ENCODE measurements at places on chromosomes 1 and 21.

- no peak for DNase-seq
These were observed 16.7 kb upstream of the WASF2 start for GRCh38 chr1:27506703-27507102.

- no peak for DNase-seq
These were observed 17.7 kb downstream of the FCRL3 start for GRCh38 chr1:157682710-157683437.

GRCh38 chr1:234618737-234619049 lies 8.7 kb upstream of the IRF2BP2 start:
- DNase-seq: no peak

DNA sequence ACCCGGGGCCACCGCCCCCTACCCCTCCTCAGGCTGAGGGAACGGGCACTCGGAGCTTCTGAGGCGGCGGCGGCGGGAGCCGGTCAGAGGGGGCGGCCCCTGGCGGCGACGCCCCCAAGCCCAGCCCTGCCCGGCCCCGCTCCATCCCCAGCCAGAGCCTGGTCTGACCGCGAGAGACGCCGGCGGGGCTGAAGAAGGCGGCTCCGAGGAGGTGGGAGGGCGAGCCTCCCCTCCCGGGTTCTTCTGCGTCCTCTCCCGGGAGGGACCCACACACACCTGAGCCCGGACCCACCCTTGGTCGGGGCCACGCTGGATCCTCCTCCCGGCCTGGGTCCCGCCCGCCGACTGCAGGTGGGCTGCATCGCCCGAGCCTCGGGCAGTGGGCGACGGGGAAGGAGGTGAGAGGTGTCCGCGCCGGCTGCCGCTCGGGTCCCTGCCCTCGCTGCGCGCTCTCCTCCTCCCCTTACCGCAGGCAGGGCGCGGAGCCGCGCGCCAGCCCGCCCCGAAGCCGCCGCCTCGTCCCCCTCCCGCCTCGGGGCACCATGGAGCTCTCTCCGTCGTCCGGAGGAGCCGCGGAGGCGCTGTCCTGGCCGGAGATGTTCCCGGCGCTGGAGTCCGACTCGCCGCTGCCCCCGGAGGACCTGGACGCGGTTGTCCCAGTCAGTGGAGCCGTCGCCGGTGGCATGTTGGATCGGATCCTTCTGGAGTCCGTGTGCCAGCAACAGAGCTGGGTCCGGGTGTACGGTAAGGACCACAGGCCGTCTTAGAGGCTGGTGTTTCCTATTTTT lies at the start of gene RASAL2:
Gene RASAL2, plus strand, starts transcription at position 154 of the 788 bp plus-strand sequence. Its CDS starts 389 bp downstream, at position 543.
- peak; percentile 66 for DNase-seq

- DNase-seq: no peak
These were observed 18.0 kb downstream of the RNF223 start for GRCh38 chr1:1055841-1056736.

- no peak for DNase-seq
These were observed 53.8 kb downstream of the PLA2G4A start for GRCh38 chr1:186882372-186883134.

DNA sequence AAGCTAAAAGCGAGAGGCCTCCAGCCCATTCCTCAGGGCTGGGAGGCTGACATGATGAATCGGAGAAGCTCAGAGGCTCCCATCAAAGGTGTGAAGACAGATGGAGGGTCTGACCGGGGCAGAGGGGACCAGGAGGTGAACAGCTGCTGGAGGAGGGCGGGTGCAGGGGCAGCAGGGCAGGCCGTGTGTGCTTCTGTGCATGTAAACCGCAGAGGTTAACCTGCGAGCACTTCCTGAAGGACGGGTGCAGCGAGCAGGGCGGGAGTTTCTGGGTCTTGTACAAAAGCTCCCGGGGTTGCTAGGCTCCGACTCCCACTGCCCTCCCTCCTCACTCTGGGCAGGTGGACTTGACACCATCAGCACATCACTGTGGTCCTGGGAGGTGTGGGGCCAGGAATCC lies 75.2 kb downstream of the PAX7 start:
- no peak for DNase-seq

GRCh38 chr1:34710812-34711211 lies 44.0 kb upstream of the GJB5 start:
- no peak for DNase-seq

DNA sequence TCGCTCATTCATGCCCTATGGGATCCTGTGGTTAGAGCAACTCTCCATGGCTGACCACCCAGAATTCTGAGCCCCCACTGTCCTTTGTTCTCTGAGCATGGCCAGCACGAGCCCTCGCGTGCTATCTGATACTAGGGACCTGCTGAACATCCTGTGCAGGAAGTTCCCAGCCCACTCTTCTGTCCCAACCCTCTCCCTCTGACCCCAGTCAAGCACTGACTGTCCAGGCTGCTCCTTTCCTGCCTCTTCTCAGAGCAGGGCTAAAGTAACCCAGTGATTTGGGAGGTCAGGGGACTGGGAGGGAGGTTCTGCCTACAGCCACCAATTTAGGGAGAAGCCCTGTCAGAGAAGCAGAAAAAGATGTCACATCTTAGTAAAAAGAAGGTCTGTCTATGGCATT lies 21.2 kb downstream of the CYP4B1 start:
- no peak for DNase-seq

GRCh38 chr1:177190308-177190970 lies 19.7 kb downstream of the BRINP2 start:
- no peak for DNase-seq

DNA sequence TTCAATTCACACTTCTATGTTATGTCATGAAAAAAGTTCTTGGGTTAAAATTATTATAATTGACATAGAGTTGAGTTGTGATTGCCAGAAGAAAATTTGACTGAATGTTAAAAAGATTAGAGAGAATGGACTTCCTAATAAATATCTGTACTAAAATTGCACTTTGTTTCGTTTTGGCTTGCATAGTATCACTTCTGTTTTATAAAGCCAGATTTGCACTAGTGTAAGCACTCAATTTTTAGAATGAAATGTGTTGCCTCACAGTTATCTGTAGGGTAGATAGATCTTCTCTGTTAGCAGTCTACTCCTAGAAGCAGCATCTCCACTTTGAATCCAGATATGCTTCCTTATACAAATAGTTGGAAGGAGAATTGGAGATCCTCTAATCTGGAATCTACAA lies 95.2 kb upstream of the MPC2 start:
- no peak for DNase-seq

GRCh38 chr1:115925467-115925866 lies 50.8 kb upstream of the SLC22A15 start:
- DNase-seq: no peak

DNA sequence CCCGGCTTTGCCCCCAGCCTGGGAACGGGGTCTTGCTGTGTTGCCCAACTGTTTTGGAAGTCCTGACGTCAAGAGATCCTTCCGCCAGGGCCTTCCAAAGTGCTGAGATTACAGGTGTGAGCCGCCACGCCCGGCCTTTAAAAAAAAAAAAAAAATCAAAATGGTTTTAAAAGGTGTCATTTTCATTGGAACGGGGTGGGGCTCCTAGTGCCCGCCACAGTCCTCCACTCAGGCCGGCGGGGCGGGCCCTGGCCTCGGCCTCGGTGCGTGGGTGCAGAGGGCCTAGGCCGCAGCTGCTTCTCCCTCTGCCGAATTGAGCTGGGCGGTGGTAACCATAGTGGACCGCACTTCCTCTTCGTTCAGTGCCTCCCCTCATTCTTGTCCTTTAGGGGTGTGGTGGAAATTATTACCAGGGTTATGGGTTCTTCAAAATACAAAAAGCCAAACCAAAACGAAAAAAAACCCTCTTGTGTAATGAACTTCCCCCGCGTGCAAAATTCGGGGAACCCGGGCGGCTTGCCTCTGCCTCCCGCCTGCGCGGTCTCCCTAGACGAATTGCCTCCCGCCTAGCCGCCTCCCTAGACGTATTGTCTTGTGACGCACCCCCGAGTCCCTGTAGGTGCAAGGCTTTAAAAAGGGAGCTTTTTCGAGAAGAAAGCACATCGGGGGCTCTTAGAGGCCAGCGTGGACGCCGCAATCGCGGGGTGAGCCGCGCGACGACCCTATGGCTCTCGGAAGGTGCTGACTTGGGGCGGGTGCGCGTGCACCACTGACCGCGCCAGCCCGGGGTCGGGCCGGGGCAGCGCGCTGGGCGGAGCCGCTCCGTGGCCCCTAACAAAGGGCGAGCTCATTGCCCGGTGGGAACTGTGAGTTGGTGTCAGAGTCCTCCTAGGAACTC lies 10.5 kb upstream of the SPEN start:
- DNase-seq: peak; percentile 54

DNA sequence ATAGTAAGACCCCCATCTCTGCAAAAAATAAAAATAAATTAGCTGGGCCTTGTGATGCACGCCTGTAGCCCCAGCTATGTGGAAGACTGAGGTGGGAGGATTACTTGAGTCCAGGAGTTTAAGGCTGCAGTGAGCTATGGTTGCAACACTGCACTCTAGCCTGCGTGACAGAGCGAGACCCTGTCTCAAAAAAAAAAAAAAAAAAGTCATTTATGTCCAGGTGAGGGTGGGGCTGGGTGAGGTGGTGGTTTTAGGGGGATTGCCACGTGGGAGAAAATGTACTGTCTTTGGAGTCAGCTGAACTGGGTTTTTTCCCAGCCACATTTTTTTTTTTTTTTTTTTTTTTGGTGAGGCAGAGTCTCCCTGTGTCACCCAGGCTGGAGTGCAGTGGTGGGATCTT lies 6.7 kb downstream of the PIK3CD start:
- no peak for DNase-seq

- DNase-seq: no peak
These were observed 52.6 kb downstream of the KIF21B start for GRCh38 chr1:200970771-200971427.

DNA sequence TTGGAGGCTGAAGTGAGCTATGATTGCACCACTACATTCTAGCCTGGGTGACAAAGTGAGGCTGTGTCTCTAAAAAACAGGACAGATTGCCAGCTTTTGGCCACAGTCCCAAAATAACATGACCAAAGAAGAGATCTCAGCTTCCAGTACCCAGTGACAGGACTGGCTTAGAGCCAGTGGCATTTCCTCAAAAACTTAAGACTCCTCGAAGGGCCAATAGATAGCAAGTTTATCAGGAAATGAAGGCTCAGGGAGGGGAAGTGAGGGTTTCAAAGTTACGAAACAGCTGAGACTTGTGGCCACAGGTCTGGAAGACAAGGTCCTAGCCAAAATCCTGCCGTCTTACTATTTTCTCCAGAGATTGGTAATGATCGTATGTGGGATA lies 6.3 kb upstream of the TMEM39B start:
- DNase-seq: peak; percentile 97

GRCh38 chr21:24716281-24716918 lies 890.9 kb downstream of the MRPL39 start:
- DNase-seq: no peak

- DNase-seq: no peak
These were observed 2.4 kb upstream of the PTGFRN start for GRCh38 chr1:116907351-116907750.

DNA sequence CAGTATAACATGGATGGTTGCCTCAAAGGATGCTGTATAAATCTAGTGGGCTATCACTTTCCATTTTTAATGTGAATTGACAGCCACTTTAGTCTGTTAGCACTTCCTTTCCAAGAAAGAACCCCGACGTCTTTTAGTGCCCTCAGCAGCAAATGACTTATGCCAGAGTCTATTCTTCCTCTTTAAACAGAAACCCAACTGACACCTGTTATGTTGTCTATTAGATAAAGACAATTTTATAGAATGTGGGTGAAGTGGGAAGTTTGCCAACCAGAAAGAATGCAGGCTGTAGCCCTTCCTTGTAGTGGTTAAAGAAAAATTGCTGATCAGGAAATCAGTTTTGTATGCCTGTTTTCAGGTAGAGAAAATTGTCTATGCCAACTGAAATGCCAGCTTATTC lies 344.9 kb downstream of the ZNF326 start:
- DNase-seq: no peak

- DNase-seq: no peak
These were observed 511 bp upstream of the INPP5B start for GRCh38 chr1:37947364-37947763.

GRCh38 chr1:90731382-90732050 lies 14.4 kb upstream of the BARHL2 start:
- no peak for DNase-seq

GRCh38 chr21:39022466-39022862 lies 160.8 kb downstream of the PSMG1 start:
- no peak for DNase-seq

- DNase-seq: no peak
These were observed 26.8 kb upstream of the MACF1 start for GRCh38 chr1:39177706-39178105.

- no peak for DNase-seq
These were observed 97.5 kb downstream of the DMRTB1 start for GRCh38 chr1:53556657-53557227.

DNA sequence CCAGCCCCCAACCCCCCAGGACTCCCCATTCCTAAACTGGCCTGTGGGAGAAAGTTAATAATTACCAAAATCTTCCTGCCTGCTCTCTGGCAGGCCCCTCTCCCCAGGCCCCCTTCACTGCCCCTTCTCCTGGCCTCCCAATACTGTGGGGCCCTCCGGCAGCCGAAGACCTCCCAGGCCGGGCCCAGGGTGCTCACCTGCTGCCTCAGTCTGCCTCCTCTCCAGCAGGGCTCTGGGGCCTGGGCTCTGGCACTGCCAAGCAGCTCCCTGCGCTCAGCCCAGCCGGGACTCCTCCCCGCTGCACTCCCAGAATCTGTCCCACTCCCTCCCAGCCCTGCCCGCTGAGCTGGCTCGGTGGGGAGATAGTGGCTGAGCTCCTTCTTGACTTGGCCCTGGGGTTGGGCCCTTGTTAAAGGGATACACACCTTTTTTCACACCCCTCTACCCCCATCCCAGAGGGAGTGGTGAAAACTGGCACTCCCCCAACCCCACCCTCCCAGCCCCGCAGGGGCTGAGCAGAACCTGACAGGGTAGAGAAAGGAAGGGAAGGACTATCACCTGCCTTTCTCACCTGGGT lies at the start of gene S100A16:
Gene S100A16, minus strand, starts transcription at position 383 of the 577 bp plus-strand sequence. CDS start 4,986 bp downstream, outside the sequence.
- DNase-seq: no peak

DNA sequence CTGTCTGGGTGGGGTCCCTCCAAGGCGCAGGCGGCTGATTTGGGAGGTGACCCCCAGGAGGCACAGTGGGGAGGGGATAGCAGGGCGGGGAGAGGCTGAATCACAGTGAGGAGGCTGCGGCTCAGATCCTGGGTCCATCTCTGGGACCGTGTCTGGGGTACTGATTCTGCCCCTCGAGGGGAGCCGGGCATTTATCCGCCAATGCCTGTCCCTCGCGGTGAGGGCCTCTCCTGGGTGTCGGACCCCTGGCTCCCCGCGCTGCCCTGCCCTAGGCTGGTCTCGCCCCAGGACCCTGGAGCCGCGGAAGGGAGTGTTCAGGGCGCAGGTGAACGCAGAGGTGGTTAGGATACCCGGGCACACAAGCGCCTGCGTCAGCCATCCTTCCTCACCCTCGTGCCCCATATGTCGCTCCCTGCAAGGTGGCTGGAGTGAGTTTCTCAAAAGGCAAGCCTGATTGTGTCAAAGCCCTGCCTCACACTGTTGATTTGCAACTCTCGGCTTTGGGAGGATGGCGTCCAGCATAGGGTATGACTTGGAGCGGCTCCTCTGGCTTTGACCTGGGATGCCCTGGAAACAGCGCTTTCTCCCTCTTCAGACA lies 530.9 kb downstream of the PTPRU start:
- no peak for DNase-seq

GRCh38 chr1:205989786-205990185 lies 13.4 kb downstream of the RAB7B start:
- DNase-seq: no peak

GRCh38 chr1:55346586-55346985 lies 131.4 kb upstream of the USP24 start:
- no peak for DNase-seq
